Spleen (tissue), 13 donors: ENCODE measurements at places on chromosomes 3 and 15. TPM values are rescaled to one million over a fixed set of nuclear protein-coding genes. Genes with fewer than 3 reads are reported as not detected.
A peak's percentile ranks its signal among the peaks of the same experiment; 100 is the strongest.

The IMPG2 gene
- 0.66 TPM for total RNA-seq

The ERICH6 gene
- not detected for total RNA-seq

DNA sequence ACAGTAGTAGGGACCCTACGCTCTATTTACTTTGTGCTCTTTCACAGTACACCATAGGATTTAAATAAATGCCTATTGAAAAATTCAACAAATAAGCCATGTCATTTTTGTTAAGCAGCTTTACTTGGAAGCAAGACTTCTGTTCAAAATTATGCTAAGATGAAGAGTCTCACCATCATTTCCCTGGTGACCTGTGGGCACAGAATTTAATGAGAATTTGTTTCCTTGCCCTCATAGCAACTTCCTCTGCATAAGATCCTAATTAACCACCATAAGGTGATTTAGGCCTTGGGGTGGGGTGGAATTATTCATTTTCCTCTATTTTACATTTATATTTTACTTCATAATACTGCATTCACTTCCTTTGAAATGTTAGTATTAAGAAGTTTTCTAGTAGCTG, 70.5 kb downstream of the CHL1 start:
- DNase-seq: no peak

The CFAP100 gene
- not detected for total RNA-seq

The KLHL40 gene
- total RNA-seq: not detected

DNA sequence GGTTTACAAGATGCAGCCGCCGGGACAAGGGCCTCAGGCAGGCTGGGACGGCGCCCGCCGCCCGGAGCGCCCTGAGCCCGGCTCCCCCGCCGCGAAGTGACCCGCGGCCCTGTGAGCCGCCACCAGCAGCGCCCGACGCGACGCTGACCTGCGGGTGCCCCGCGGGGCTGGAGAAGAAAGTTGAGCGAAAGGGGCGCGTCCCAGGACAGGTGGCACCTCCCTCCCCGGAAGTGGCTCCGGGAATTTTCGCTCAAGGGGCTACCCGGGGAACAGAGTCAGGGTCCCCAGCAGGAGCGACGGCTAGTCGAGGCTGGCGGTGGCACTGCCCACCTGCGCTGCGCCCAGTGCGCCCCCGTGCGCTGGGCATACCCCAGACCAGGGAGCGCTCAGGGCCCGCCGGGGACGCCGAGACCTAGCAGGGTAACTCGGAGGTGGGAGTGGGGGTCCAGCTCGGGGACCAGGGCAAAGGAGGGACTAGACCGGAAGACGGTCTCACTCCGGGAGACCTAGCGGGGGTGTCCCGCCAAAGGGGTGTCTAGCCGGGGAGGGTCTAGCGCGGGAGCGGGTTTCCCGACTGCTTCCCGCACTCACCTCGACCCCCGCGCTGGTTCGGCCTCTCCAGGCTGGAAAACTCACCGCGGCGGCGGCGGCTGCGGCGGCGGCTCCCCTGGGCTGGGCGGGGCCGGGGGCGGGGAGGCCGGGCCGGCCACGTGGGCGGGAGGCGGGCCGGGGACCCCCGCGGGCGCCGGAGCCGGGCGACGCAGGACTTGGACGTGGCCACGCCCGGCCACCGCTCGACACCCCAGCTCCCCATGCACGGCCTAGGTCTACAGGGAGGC, 18.4 kb downstream of the SPATA12 start:
- peak; percentile 81 for DNase-seq

The EPHA6 gene
- total RNA-seq: not detected

The GP5 gene
- total RNA-seq: 1.8 TPM

- DNase-seq: no peak
These were observed 77.4 kb downstream of the RBPMS2 start for GRCh38 chr15:64697911-64698369.

DNA sequence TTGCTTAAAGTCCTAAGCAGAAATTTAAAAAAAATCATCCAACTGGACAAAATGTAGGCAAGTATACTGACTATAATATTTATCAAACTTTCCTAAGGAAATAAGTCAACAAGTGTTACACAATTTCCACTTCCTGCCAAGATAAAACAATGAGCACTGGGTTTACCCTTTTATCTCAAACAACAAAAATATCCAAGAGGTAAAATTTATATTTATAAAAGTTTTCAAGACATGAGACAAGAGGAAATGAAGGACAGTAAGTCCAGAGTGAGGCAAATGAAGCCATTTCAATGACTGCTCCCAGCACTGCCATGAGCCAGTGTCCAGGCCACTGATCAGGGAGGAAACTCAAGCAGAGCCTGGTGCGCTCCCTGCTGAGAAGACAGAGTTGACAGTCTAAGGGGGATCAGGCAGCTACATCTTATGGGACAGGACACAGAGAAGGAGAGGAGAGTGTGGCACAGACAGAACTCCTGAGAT, 439.4 kb downstream of the RAP2B start:
- no peak for DNase-seq

DNA sequence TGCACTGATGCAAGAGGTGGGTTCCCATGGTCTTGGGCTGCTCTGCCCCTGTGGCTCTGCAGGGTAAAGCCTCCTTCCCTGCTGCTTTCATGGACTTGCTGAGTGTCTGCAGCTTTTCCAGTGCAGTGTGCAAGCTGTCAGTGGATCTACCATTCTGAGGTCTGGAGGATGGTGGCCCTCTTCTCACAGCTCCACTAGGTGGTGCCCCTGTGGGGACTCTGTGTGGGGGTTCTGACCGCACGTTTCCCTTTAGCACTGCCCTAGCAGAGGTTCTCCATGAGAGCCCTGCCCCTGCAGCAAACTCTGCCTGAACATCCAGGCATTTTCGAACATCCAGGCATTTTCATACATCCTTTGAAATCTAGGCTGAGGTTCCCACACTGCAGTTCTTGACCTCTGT, 329.8 kb upstream of the NAALADL2 start:
- no peak for DNase-seq

The SCN5A gene
- total RNA-seq: 0.20 TPM

The COL6A5 gene
- not detected for total RNA-seq

DNA sequence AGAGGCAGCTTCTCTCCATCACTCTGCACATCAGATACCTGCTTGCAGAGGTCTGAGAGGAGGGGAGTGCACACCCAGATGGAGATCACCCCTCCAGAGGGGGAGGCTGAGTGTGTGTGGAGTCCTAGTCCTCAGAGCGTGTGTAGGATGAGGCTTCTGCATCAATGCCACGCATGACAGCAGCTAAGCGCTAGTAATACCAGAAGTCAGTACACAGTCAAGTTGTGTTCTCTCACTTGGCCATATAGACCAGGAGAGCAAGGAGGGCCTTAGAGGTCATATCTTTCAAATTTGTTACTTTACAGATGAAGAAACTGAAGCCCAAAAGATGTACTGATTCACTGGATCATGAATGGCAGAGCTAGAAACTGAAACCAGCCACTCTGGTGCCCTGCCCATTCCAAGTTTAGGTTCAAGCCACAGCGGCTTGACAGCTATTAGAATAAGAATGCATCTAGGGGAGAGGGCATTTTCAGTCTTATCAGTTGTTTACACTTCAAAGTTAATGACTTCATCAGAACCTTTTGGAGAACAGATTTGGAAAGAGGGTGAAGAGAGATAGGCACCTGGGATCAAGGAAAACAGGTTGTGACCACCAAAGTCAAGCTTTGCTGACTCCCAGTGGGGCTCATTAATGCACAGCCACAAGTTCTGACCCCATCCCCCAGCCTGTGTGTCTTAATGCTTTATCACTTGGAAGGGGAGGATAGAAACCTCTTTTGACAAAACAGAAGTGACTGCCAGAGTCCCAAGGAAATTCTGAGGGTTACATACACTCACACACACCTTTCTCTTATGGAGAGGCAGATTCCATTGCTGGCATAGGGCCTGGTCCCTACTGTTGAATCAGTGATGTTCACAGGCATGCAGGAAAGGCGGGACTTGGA, 310.3 kb downstream of the CHST2 start:
- DNase-seq: no peak
